ENCODE measurements at places on chromosomes 11 and 22.

DNA sequence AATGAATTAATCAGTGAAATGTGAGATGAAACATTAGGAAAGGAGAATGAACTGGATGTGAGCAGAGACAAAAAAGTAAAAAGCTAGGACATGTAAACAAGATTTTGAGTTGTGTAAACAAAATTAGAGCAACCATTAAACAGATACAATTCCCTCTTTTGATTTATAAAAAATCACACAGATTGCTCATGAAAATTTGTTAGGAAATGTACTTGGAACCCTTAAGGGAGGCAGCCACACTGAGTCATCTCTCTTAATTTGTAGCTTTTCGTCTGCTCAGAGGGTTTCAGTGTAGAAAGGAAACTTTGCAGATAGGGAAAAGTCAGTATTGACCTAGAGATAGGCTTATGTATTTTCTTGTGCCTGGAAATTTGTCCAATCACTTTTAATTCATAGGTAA is 49.6 kb upstream of the ME3 start:
- DNase-seq: no peak

GRCh38 chr11:111745719-111746504 is 20.3 kb downstream of the PPP2R1B start:
- DNase-seq: no peak

DNA sequence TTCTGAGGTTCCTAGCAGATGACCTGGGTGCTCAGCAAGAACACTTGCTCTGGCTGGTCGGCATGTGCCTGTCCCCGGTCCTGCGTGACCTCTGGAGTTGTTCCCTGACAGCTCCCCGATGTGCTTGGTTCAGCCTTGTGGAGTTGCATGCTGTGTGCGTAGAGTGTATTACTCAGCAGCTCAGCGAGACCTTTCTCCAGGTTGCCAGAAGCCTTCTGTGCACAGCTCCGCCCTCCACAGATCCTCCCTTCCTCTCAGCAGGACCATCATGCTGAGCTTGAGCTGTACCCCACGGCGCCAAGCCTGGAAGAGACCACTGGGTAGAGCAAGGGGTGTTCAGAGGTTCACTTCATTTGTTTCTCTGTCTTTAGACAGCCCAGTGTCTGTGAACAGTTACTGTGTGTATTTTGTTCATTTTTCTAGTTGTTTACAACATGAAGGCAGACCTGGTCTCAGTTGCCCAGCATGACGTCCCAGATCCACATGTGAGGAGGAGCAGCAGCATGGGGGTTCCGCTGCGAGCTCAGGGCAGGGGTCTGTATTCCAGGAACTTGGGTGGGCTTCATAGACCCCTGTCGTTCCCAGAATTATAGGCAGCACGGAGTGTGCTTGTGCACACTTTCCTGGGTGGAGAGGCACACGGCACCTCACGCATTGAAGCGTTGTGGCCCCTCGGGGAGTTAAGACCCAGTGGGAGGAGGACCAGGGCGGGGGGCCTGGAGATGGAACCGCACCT is 148.6 kb downstream of the IGLL1 start:
- DNase-seq: no peak

DNA sequence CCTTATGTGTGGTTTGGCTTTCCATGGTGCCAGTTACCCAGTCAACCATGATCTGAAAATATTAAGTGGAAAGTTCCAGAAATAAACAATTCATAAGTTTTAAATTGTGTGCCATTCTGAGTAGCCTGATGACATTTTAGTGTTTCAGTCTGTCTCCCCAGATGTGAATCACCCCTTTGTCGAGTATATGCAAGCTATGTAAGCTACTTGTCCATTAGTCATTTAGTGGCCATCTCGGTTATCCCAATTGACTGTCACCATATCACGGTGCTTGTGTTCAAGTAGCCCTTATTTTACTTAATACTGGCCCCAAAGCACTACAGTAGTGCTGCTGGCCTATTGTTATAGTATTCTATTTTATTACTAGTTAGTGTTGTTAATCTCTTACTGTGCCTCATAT is 44.9 kb downstream of the ATG16L2 start:
- no peak for DNase-seq

GRCh38 chr11:6727971-6728760 is 43.6 kb downstream of the OR2AG2 start:
- no peak for DNase-seq

DNA sequence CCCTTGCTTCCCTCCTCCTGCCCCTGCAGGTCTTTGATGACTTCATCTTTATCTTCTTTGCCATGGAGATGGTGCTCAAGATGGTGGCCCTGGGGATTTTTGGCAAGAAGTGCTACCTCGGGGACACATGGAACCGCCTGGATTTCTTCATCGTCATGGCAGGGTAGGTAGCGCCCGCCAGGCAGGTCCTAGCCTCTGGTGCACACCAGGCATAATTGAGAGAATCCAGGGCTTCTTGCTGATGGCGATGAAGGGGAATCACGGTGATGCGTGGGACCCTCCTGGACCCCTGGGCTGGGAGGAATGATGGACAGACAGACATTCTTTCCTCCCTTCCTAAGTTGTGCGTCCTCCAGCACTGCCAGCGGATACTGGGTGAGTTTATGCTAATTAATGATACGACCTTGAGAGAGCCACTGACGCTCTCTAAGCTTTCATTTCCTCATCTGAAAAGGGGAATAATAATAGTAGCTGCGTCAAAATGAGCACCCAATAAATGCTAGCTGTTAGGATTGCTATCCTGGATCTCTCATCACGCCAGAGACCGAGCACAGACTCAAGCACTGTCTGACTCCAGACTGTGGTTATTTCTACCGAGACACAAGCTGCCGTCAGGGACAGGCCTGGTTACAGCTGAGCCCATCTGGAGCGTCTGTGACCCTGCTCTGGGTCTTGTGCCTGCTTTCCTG is 30.1 kb downstream of the CACNA1I start:
- no peak for DNase-seq

GRCh38 chr11:36304351-36304750 is 8.3 kb downstream of the PRR5L start:
- DNase-seq: no peak

- no peak for DNase-seq
These were observed 1.4 kb upstream of the KCNJ5 start for GRCh38 chr11:128889657-128890213.

DNA sequence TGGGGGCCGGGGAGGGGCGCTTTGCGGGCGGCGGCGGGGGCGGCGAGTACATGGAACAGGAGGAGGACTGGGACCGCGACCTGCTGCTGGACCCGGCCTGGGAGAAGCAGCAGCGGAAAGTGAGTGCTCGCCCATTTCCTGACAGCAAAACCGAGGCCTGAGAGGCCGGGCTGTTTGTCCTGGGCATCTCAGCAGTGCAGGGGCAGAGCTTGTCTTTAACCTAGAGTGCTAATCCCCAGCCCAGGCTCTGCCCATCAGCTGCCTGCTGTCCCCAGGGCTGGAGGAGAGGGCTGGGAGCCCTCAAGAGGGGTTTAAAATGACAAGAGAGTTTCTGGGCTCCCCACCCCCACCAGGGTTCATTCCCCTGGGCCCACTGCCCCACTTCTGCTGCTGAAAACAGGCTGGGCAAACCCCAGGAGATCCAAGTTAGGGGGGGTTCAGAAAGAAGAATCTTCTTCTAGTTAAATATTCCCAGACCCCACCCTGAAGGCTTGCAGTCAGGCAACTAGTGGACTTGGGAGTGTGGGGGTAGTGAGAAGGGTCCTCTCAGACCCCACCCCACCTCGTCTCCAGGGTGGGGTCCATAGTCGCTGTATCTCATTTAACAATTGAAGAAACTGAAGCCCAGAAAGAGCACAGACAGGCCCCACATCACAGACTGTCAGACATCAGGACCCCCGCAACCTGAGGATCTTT is 411 bp downstream of the ACTN3 start:
- DNase-seq: no peak

GRCh38 chr11:103378931-103379330 is 269.7 kb downstream of the DYNC2H1 start:
- no peak for DNase-seq

DNA sequence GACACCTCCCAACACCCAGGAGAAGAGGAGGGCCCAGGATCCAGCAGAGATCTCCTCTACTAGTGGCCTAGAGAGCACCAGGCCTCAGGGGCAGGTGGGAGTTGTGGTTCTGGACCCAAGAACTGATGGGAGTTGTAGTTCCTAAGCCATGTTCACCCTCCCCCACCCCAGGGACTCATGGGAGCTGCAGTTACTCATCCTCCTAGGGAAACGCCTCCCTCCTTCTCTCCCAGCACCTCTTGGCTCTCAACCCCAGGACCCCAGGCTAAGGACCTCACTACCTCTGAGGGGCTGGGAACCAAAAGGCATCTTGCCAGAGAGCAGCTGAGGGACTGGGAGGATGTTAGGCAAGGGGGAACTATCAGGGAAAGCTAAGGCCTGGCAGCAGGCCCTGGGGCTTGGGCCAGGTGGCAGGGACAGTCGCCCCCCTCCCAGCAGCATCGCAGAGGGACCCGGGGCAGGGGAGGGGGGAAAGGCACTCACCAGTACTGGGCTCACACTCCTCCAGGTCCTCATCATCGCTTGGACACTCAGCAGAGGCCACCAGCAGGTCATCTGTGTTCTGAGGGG is 28.9 kb downstream of the SLC22A12 start:
- DNase-seq: no peak

DNA sequence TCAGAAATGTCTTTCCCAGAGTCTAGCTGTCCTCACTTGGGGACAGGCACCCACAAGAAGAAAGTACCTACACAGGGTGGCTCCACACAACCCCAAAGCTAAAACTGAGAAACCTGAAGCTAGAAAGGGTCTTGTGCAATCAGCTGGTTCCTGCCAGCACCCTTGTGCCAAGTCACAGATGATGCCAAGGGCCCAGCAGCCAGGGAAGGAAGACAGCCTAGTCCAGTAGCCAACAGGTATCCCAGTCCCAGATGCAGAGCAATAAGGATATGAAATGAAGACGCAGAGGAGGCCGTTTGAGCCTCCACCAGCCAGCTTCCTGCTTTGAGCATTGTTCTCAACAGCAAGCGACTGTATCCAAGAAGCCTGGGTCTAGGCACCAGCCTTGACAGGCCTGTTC is 6.1 kb downstream of the PLEKHA7 start:
- no peak for DNase-seq

DNA sequence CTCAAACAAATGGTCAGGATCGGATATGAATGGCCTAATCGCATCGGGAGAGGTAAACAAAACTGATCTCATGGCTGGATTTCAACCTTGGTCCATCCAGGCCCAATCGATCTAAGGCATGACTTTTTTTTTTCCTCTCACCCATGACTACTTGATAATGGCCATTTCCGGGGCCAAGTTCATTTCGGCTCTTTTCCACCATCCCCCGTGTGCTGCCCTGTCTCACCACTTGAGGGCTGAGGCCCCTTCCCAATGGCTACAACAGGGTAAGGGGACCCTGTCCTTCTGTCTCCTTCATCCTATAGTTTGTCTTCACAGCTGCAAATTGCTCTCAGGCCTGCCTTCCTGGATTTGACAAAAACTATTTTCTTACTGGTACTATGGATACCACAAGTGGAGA is 26.7 kb downstream of the GRAP2 start:
- DNase-seq: no peak

GRCh38 chr11:65310215-65310614 is 4.5 kb upstream of the CDC42EP2 start:
- no peak for DNase-seq

- no peak for DNase-seq
These were observed 73.8 kb upstream of the RTL6 start for GRCh38 chr22:44571566-44572413.

DNA sequence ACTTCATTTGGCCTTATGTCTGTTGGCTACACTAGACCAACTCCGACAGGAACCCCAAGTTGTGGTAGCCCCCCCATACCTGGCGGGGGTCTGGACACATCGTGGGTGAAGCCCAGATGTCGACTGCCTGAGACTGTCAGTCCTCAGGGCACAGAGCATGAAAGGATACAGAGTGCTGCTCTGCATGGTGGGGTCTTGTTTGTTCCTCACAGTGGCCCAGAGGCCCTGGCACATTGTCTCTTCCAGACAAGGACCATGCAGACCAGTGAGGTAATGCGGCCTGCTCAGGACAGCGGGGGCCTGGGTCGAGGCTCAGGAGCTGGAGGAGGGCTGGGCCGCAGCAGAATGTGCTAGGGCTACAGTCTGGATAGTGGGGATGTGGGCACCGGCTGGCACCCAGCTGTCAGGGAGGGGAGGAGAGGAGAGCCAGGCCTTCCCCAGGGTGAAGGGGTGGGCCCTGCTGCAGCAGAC is 14.6 kb downstream of the CAPN5 start:
- no peak for DNase-seq

DNA sequence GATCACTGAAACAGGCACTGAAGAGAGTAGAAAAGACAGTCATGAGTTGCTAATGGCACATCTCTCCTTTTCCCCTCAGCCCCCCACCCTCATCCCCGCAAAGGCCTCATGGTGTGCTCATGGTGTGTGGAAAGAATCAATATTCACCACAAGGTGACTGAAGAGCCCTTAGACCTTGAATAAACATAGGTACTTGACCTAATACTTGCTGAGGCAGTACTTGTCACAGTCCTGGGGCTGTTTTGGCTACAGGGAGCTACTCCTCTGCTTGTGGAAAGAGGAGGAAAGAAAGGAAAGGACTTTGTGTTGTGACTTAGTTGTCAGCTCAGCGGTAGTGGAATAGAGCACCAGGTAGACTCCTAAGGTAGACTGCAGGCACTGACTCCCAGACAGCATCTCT is 537.8 kb upstream of the CCDC179 start:
- DNase-seq: no peak

DNA sequence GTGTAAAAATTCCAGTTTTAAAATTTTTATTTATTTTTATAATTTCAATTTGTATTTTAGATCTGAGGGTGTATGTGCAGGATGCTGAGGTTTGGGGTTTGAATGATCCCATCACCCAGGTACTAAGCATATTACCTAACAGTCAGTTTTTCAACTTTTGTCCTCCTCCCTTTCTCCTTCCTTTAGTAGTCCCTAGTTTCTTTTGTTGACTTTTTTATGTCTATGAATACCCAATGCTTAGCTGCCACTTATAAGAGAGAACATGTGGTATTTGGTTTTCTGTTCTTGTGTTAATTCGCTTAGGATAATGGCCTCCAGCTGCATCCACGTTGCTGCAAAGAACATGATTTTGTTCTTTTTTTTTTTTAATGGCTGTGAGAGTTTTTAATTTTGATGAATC is 35.7 kb upstream of the UCP3 start:
- DNase-seq: no peak

- no peak for DNase-seq
These were observed 15.9 kb downstream of the PRSS23 start for GRCh38 chr11:86816251-86816726.

GRCh38 chr11:3903207-3903896 is 47.9 kb downstream of the STIM1 start:
- no peak for DNase-seq

GRCh38 chr11:13207665-13208594 is 69.7 kb upstream of the BMAL1 start:
- DNase-seq: no peak

GRCh38 chr22:36223504-36223903 is 15.8 kb downstream of the APOL2 start:
- no peak for DNase-seq

GRCh38 chr22:19841641-19842392 is 12.9 kb downstream of the GNB1L start:
- no peak for DNase-seq
